ENCODE measurements at places on chromosomes 1 and 21.

DNA sequence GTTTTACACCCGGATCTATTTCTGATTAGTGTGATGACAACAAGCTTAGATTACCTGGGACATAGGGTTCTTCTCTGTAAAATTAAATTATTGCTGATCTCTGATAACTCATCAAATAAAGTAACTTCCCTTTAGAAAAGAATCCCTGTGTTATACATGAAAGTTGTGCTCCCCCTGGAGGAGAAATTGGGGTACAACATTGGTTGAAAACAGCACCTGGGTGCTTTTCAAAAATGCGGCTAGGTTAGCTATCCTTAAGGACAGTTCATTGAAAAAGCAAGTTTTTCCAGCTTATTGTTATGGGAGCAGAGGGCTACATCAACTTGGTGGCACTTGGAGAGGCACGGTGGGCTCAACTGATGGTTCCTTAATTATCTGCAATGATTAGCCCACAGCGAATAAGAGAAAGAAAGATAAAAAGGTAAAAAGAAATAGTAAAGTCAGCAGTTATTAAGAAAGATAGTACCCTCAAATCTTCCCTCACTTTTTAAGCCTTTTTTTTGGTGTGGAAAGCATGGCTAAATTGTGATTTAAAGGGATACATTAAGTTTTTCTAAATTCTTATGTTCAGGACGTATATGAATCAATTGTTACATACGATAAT is 97.8 kb downstream of the FMN2 start:
- no peak for DNase-seq

DNA sequence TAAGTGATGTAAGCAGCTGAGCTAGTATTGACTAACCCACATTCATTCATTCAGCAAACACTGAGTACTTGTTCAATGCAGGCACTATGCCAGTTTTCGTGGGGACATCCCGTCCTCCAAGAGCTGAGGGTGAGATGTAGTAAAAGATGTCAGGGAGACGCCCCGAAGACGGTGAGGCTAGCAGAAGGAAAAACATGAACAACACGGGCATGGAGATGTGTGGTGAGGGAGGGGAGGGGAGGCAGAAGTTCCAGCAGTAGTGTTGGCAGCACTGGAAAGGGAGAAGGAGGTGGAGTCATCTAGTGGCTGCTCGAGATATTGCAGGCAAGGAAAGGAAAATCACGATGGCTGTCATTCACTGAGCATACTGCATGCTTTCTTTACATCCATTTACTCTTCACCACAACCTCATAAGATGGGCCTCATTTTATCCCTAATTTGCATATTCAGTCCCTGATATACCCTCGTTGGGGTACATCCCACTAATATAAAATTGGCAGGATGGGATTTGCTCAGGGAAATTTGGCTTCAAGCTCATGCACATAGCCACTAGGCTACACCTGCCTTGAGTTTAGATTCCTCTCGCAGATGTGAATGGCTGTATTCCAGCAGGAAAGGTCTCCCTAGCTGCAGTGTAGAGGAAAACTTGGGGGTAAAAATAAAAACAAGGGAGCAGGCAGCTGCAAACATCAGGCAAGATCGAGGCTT is 14.5 kb downstream of the PDZK1IP1 start:
- peak; percentile 12 for DNase-seq

DNA sequence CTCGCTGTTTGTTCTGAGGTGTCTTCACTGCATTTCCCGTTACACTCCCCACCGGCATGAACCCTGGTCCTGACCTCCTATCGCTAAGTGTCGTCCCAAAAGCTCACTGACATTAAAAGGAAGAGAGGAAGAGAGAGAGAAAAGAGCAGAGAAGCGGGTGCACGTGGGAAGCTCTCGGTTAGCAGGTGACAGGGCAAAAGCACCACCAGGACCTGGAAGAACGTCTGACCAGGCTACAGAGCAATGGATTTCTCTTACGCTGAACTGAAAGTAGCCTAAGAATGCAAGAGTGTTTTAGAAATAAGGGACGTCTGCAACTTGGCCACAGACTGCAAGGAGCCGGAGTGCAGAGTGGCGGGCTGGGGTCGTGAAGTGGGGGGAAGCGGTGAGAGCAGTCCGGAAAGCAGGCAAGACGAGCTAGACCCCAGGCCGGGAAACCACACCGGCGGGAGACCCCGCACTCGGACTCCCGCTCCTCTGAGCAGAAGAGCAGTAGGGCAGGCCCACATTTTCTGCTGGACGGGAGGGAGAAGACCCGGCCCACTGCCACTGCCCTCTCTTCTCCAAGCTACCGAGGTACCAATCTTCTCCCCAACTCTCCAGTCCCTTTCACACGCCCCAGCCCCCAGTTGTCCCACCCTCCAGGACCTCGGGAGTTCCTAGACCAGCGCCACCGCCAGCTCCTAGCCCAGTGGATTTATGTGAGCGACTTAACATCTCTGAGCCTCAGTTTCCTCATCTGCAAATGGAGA is 8.3 kb upstream of the MPZL1 start:
- peak; percentile 4 for DNase-seq

DNA sequence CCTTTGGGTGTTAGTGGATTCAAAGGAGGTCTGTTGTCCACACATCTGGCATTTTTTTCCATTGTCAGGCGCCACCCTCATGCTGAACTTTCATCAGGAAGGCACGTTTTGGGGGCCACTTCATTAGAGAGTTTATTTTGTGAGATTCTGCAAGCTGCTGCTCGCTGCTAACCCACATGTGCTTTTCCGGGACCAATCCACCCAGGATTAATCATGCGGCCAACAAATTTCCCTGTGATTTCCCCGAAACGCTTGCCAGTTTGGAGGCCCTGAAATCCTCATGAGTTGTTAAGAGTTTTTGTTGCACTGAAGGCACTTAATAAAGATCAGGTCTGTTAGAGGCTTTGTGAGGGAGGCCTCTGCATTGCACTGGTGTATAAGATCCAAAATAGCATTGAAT is 2.4 kb downstream of the PDPN start:
- no peak for DNase-seq

- no peak for DNase-seq
Observed at GRCh38 chr1:179107706-179108629, 26.1 kb downstream of the TOR3A start.

GRCh38 chr1:20964540-20965484 is 177.7 kb upstream of the HP1BP3 start:
- DNase-seq: no peak

All from stimulated activated naive CD4-positive, alpha-beta T cell treated with Interleukin-2 at 50 U/mL for 16 hours (primary cell).